ENCODE measurements at places on chromosomes 16 and 17.

DNA sequence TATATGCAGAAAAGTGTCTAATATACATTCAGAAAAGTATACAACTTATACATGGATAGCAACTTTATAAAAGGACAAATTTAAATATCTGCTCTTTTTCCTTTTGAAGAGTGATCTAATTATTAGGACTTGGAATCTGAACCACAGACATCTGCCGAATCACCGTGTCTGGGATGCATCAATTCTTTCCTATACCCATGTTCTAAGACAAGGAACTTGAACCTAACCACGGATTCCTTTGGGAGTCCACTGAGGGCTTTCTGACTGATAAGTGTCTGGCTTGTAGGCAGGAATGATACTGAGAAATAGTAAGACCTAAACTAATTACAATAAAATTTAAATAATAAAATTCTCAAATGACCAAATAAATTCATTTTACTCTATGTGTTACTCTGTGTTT, 54.2 kb downstream of the NDEL1 start:
- DNase-seq: no peak

DNA sequence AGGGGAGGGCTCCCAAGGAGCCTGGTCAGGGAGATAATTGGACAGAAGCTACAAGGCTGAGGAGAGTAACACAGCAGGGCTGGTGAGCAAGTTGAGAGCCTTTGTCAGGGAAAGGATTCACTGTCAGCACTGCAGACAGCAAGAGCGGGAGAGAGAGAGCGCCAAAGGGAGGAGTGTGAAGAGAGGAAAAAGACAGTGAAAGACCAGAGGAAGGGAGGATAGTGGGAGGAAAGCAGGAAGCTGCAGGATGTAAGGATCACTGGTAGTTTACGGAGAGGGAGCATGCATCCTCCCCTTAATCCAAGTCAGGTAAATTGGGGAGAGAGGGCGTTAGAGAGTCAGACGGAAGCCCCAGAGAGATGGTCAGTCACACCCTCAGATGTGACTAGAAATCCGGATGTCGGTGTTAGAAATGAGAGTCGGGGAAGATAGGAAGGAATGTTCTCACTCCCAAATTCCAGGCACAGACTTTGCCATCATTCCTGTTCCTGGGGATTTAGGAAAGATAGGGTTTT, 13.8 kb upstream of the SPOP start:
- DNase-seq: no peak

DNA sequence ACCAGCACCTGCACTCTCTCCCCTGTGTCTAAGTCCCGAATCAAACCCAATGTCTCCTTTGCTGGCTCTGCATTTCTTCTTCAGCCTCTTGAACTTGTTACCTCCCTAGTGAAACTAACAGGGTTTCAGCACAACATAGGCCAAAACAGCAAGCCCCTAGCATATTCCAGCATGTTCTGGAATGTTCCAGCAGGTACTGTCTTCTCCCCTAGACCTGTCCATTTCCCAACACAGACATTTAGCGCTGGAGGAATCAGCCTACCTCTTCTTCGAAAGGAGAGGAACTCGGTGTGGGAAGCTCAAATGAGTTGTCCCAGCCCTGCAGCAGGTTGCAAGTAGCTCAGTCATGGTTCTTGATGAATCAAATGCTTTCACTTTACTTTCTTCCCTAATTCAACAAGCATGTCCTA, 47.1 kb downstream of the LITAF start:
- DNase-seq: no peak

DNA sequence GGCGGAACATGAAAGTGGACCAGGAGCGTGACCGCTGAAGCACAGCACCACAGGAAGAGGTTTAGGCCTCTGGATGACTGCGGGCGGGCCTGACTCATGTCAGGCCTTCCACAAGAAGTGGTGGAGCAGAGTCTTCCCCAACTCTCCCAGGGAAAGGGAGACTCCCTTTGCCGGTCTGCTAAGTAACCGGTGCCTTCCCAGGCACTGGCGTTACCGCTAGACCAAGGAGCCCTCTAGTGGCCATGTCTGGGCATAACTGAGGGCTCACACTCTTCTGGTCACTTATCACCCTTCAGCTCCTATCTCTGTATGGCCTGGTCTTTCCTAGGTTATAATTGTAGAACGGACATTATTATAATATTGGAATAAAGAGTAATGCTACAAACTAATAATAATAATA, 1931.9 kb downstream of the TP53TG3F start:
- no peak for DNase-seq

DNA sequence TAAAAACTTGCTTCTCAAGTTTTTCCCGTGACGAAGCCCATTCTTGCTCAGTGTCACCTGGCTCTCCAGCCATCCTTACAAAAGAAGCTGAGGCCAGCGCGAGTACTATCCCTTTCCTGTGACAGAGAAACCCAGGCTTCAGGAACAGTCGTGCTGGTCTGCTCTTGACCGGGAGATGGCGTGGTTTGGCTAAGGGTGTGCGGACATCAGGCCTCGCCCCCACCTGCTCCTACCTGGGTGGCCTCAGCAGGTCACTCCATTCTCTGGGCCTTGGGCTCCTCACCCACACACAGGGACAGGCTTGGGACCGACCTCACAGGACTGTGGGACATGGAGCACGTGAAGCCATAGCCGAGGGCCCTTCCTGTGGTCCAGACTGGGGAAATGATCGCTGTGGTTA, 75.2 kb upstream of the CIBAR2 start:
- no peak for DNase-seq
